Hematopoietic multipotent progenitor cell treated with erythropoietin and hydrocortisone succinate and interleukin-3 and kit ligand, for 4 days (in vitro differentiated cells): ENCODE measurements at places on chromosomes 11 and 22.

DNA sequence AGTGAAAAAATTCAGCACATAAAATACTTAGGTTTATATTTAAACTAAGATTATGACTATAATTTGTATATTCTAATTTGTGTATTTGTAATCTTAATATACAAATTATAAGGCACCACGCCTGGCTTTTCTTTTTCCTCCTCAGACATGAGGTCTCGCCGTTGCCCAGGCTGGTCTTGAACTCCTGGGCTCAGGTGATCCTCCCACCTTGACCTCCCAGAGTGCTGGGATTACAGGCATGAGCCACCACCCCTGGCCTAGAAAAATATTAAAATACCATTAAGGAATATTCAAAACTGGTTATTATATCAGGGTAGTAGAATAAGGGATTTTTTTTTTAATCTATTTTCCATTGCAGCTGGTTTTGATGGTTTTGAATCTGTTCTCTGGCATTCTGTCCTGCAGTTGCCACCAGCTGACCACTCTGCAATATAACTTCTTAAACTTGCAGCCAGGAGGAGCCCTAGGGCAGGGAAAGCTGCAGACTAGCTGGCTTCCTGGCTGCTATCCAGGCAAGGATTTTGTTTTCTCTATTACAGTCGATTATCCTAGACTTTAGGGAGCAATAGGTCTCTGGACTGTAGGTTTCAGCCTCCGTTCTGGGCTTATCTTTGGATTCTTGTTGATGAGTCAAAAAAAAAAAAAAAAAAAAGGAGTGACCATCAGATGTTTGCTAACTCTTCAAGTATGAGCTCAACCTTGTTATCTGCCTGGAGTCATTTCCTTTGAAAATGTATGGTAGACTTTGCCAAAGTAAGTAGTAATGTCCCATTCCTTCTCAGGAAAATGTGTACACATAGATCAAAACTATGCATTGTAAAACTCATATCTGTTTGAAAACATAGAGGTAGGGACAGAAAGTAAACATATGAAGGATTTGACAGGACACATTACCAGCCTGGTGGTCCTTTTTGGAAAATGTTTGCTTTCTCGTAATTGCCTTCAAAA is 13.2 kb downstream of the POLA2 start:
- DNase-seq: peak; percentile 84

- peak; percentile 84 for DNase-seq
Observed at GRCh38 chr11:62444236-62444833, 25.5 kb downstream of the SCGB1A1 start.

GRCh38 chr11:76823481-76824028 is 37.2 kb upstream of the ACER3 start:
- peak; percentile 29 for DNase-seq

- peak; percentile 63 for DNase-seq
Observed at GRCh38 chr11:15826826-15827225, 529.5 kb downstream of the SOX6 start.
